ENCODE measurements at places on chromosomes 6 and 20.

DNA sequence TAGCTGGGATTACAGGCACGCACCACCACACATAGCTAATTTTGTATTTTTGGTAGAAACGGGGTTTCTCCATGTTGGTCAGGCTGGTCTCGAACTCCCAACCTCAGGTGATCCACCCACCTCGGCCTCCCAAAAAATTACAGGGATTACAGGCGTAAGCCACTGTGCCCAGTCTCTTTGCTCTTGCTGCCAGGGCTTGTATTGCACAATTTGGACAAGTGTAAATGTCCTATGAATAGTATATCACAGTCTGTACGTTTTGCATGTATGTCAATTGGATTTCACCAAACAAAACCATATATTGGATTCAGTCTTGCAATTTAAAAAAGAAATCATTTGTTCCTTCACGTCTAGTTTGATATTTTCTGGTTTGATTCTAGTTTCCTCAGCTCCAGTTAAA is 2.1 kb upstream of the DOK5 start:
- DNase-seq, result no peak

DNA sequence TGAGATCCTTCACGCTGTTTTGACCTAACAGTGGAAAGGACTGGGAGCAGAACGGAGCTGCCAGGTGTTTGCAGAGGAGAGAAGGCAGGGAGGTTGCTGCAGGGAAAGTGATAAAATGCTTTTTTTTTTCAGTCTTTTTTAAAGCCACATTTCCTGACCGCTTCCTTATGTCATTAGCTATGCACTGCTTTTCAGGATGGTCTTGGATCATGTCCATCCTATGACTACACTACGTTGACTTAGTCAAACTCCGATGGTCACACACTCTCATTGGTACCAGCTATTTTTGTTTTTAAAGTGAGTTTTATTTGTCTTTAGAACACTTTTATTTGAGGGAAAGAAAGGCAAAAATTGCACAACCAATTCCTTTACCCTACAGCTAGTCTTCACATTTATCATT is 89.2 kb upstream of the EXOC2 start:
- DNase-seq, result no peak

DNA sequence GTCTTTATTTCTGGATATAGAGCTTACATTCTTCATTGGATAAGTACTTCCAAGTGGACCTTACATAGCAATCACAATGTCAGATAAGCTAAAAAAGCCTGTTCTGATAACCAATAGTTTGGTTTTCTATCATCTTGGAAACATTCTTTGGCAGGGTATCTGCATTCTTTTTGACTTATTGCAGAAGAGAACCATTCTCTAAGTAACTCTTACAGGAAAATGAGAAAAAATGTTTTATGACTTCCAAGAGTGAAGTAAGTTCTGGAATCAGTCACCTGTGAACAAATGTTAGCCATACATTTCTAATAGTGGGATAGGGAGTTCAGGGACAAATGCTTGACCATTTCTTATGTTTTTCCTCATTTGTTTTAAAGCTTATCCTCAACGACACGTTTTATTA is 564.0 kb downstream of the CD109 start:
- DNase-seq, result no peak

DNA sequence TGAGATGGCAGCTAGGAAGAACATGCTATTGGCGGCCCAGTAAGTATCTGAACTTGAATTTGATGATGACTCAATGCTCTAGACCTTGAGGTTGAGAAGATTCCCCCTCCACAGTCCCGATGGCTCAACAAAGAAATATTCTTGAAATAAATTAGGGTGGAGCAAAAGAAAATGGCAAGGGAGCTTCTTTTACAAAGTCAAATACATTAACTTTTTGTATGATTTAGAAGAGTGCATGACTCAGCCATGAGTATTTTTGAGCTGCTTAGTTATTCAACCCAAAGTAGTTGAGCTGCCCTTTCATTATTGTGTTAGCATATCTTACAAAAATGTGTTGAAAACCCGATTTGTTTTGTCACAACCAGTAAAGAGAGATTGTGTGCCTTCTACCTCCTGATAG is 7.6 kb downstream of the TFAP2C start:
- no peak for DNase-seq

- DNase-seq, result no peak
These were observed 28.0 kb downstream of the ARFGEF2 start for GRCh38 chr20:48949304-48950170.

DNA sequence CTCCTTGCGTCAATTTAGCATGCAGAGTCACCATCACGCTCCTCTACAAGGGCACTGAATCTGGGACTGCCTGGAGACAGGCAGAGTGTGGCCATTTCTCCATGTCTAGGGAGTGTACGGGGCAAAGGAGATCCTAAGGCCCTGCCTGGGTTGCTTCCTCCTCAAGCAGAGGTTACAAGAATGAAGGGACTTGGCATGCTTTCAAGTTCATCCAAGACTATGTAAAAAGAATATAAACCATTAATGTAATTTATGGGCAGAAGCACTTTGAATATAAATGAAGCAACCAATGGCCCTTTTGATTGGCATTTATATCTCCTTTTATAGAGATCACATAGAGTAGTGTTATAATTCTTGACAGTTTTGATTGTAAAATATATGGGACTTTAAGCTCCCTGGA is 137.5 kb downstream of the BTBD3 start:
- DNase-seq, result no peak

GRCh38 chr6:132728616-132729015 is 14.8 kb upstream of the VNN1 start:
- no peak for DNase-seq

- no peak for DNase-seq
These were observed 134.2 kb upstream of the LRFN2 start for GRCh38 chr6:40721271-40721952.

DNA sequence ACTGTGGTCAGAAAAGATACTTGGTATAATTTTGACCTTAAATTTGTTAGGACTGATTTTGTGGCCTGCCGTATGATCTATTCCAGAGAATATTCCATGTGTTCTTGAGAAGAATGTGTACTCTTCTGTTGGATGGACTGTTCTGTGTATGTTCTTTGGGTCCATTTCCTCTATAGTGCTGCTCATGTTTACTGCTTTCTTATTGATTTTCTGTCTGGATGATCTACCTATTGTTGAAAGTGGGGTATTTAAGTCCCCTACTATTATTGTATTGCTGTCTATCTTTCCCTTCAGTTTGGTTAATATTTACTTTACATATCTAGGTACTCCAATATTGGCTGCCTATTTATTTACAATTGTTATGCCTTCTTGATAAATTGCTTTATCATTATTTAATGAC is 298.4 kb downstream of the BCKDHB start:
- DNase-seq, result no peak

GRCh38 chr20:51365670-51366069 is 176.8 kb downstream of the NFATC2 start:
- no peak for DNase-seq

DNA sequence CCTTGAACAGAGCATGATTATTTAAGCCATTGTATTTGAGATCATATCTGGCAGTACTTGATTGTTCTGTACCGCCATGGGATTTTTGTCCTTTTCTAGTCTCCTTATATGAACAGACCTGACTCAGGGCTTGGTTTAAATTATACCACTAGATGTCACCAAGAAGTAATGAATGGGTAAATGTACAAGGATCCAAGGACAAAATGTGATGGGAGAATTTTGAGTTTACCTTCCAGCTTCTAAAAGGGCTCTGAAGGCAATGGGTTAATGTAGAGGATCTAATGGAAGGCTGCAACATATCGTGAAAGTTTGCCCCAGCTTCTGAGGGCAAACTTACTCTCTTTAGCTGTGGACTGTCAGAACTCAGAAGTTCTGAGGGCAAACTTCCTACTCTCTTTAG is 12.0 kb downstream of the RNF8 start:
- no peak for DNase-seq

DNA sequence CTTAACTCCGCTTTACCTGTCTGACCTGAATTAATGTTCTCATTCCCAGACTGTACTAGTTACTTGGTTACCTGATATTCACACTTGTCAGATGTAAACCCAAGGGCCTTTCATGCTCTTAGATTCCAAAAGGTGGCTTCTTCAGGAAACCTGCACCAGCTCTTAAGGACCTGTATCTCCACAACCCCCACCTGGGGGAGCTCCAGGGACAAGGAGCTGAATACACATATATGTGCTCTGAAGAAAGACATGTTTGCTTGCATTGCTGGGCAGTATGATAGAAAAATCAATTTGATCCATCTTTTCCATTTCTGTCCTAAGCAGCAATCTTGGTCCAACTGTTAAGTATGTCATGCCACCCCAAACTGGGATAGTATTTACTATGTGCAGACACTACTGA is 64.8 kb upstream of the POU3F2 start:
- DNase-seq, result no peak

GRCh38 chr6:10556992-10557391 is 35.8 kb downstream of the GCNT2 start:
- no peak for DNase-seq

- no peak for DNase-seq
These were observed 74.9 kb downstream of the ZDHHC14 start for GRCh38 chr6:157455731-157456523.

- no peak for DNase-seq
These were observed 77.9 kb downstream of the PCSK2 start for GRCh38 chr20:17304774-17305173.

- DNase-seq, result no peak
These were observed 31.8 kb upstream of the RSPO4 start for GRCh38 chr20:1033751-1034414.

DNA sequence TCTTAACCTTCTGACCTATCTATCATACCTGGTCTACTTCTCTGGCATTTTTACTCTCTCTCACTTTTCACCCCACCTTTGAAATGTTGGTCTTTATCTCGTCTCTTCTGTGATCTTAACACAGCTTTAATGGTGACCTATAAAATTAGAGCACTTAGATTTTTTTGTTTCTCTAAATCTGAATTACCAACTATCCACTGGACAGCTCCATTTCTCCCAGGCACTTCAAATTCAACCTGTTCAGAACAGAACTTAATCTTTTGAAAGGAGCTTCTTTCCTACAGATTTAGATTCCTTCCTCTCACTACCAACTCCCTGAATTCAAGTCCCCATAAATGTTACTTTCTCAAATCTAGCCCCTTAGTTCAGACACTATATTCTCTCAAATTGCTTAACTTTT is 15.0 kb upstream of the MTFR2 start:
- DNase-seq, result no peak

- DNase-seq, result no peak
These were observed 129.7 kb upstream of the UFL1 start for GRCh38 chr6:96391776-96392360.

DNA sequence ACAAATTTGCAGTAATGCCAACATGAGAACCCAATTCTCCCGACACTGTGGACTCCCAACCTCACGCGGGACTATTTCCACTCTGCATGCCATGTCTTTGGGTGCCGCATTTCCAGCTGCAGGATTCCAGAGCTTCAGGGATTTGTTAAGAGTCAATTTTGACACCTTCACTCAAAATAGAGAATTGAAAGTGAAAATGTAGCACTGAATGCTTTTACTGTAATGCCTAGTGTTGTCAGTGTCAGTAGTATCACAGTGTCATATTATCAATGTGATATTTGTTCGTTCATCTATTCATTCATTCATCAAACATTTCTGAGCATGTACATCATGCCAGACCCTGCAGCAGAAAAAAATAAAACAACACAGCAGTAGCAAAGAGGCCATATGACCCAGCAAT is 13.4 kb upstream of the FAM50B start:
- no peak for DNase-seq

DNA sequence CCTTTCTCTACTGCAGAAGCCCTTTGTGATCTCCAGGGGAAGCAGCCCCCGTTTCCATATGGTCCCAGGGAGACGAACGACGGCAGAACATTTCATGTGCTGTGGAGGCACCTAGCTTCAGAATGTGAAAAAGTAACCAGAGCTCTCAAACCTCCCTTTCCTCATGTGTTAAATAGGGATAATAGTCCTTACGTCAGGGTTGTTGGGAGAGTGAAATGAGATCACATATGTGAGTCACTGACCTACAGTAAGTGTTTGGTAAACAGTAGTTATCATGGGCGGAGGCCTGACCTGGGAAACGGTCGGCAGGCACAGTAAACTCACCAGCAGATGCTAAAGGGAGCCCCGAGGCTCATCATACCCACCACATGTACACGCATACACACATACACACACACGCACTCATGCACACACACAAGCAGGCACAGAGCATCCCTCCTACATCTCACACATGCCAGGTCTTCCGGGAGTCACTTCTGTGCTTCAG is 89.7 kb downstream of the LY86 start:
- DNase-seq, result no peak

- DNase-seq, result no peak
These were observed 115.3 kb upstream of the TRAF3IP2 start for GRCh38 chr6:111720931-111721496.
